Mesenteric fat pad (tissue), 1 donor: ENCODE measurements at places on chromosomes 13 and 19. TPM values are rescaled to one million over a fixed set of nuclear protein-coding genes. Genes with fewer than 3 reads are reported as not detected.

ZNF600 gene
- 8.4 TPM for total RNA-seq

LRG1 gene
- total RNA-seq: 4.0 TPM

DNAJC3 gene
- total RNA-seq: 55.1 TPM

LAIR1 gene
- total RNA-seq: 63.8 TPM

DCAF15 gene
- 17.5 TPM for total RNA-seq

DNA sequence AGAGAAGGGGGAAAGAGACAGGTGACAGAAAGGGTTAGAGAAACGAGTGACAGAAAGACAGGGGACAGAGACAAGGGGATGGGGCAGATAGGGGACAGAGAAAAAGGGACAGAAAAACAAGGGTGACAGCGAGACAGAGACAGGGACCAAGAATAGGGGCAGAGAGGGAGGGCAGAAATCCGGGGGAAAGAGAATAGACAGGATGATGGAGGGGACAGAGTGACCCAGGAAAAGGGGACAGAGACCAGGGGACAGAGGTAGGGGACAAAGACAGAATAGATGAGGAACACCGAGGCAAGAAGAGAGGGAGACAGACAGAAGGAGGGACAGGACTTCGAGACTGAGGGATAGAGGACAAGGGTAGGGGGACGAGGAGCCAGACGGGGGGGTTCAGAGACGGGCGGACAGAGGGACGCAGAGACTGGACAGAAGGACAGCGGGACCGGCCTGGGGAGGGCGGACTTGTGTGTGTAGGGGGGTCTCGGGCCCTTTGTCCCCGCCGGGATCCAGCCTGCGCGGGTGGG lies 593 bp downstream of the CADM4 start:
- DNase-seq: no peak

- no peak for DNase-seq
Measured at GRCh38 chr19:6087074-6087571, 23.2 kb downstream of the RFX2 start.

DNA sequence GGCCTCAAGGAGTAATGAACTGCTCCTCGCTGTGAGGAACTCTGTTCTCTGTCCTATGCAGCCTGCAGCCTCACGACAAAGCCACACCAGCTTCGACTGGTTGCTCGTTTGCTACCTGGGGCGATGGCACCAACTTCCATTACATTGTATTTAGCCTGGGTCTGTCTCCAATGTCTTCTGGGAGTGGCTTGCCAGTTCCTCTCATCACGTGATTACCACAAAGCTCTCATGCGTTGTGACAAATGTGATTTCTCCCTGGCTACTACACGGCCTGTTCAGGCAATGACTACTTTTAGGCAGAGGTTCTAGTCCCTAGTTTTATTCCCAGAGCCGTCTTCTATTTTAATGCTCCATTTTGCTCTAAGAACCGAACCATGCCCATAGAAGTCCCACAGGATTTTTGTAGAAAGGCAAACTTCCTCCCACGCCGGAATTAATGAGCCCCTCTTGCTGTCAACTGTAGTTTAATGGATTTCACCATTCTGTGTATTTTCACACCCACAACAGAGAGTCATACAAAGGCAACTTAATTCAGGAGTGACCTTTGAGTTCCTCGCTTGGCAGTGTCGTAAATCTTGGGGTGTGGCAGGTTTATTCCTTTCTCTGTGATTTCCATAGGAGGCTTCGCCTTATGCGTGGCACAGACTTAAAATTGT lies 351.9 kb downstream of the EFNB2 start:
- no peak for DNase-seq

DNA sequence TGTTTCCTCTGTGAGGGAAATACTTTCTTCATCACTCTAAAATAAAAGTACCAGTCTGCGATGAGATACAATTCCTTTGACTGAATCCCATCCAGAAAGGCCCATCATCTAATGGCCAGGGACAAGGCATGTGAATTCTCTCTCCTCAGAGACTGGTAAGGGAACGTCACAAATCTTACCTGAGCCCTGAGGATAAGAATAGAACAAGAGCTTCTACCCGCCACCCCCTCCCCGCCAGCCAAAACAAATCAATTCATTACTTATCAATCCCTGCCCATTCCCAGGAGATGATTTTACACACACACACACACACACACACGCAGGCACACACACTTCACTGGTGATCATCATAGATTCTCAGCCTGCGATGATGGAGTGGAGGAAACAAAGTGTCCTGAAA lies 198.7 kb downstream of the DNAJC15 start:
- DNase-seq: no peak
